NCI-H460 (cell line): ENCODE measurements at places on chromosomes 1 and 21. TPM values are rescaled to one million over a fixed set of nuclear protein-coding genes. Genes with fewer than 3 reads are reported as not detected.

FCRL5 gene
- total RNA-seq: not detected in 2 replicates

TMCC2 gene
- total RNA-seq: 1.5 and 1.8 TPM in 2 replicates

ZBTB18 gene
- 8.9 and 9.7 TPM in 2 replicates for total RNA-seq

GJB3 gene
- total RNA-seq: not detected in 2 replicates

- DNase-seq: no peak
These were observed 36.8 kb downstream of the UBE2U start for GRCh38 chr1:64240206-64240605.

DNA sequence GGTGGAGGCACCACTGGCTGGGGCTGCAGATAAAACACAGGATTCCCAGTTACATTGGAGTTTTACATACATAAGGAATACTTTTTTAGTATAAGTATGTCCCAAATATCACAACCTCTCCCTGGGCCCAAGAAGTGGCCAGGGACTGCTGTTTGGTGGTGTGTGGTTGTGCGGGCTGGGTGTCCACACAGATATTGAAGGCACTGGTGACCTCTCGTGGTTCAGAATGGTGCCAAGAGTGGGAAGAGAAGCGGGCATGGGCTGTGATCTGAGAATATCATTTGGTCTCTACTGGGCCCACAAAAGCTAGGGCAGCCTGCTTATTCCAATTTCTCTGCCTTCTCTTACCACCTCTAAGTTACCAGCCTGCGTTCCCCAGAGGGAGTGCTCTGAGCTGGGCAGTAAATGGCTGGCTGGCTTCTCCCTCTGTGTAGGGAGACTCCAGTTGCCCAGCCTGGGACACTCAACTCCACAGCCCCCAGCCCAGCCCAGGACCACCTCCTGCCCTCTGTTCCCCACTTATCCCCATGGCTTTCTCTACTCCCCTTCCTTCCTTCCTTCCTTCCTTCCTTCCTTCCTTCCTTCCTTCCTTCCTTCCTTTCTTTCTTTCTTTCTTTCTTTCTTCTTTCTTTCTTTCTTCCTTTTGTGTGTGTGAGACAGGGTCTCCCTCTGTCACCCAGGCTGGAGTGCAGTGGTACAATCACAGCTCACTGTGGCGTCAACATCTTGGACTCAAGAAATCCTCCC, 42.8 kb upstream of the RD3 start:
- no peak for DNase-seq

GRCh38 chr1:33501309-33501708, 28.9 kb downstream of the ZSCAN20 start:
- no peak for DNase-seq

DNA sequence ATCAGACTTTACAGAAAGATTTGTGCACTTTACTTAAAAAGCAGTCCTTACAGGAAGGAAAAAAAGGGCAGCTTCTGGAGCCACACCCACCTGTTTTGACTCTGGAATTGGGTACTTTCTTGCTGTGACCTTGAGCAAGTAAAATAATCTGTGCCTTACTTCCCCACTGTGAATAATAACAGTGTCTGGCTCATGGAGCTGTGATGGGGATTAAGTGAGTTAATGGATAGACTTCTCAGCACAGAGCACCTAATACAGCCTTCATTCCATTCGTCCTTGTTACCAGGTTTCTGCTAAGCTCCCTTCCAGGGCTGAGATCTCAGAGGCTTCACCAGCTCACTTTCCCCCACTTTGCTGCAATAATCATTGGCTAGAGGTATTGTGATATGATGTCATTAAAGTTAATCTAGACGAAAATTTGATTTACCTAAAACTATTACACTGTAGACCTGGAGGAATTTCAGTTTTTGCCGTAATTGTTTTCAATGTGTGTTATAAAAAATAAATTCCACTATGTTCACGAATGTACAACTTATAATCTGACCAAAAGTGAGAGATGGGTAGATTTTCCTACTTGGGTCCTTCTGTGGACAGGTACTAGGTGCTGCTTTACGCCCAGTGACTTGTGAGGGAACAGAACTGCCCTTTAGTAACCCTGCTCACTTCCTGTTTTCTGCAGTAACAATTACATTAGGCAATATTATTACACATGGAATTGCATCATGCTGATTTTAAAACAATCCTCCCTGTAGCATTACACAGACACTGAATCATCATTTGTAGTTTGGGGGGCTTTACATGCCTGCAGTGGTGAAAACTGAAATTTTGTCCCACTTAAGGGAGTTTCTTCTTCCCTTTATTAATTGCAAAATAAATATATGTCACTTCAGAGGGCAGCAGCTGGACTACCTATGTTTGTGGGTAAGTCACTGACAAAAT, 19.7 kb upstream of the ABCG1 start:
- peak; percentile 67 for DNase-seq
